K562 (cell line): ENCODE measurements at places on chromosomes 7 and 10. TPM values are rescaled to one million over a fixed set of nuclear protein-coding genes. Genes with fewer than 3 reads are reported as not detected.

GRCh38 chr7:37007691-37008090, 283.4 kb upstream of the AOAH start:
- DNase-seq: no peak

DNA sequence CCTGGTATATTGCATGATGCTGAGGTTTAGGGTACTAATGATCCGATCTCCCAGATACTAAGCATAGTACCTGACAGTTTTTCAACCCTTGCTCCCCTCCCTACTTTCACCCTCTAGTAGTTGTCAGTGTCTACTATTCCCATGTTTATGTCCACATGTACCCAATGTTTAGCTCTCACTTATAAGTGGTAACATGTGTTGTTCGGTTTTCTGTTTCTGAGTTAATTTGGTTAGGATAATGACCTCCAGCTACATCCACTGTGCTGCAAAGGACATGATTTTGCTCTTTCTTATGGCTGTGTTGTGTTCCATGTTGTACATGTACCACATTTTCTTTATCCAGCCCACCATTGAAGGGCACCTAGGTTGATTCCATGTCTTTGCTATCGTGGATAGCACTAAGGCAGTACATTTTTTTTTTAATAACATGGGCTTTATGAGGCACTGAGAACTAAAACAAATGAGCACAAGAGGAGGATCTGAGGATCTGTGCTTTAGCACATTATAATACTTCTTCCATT, 28.1 kb downstream of the ITGB8 start:
- no peak for DNase-seq

Gene KIF11
- 30.1 and 33.0 TPM in 2 replicates for total RNA-seq

DNA sequence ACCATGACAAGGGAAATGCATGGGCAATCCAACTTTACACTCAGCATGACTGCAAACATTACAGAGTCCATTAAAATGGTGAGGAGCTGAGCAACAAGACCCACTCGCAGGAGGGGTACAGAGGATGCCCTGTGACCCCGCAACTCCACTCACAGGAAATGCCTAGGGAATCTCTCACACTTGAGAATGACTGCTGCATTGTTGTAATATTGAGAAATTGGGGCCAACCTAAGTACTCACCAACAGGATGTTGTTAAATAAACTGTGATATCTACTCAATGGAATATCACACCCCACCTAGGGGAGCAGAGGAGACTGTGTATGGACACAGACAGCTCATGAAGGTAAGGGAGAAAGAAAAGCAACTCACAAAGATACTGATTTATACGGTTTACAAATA, 53.4 kb upstream of the CAMK2B start:
- DNase-seq: no peak

DNA sequence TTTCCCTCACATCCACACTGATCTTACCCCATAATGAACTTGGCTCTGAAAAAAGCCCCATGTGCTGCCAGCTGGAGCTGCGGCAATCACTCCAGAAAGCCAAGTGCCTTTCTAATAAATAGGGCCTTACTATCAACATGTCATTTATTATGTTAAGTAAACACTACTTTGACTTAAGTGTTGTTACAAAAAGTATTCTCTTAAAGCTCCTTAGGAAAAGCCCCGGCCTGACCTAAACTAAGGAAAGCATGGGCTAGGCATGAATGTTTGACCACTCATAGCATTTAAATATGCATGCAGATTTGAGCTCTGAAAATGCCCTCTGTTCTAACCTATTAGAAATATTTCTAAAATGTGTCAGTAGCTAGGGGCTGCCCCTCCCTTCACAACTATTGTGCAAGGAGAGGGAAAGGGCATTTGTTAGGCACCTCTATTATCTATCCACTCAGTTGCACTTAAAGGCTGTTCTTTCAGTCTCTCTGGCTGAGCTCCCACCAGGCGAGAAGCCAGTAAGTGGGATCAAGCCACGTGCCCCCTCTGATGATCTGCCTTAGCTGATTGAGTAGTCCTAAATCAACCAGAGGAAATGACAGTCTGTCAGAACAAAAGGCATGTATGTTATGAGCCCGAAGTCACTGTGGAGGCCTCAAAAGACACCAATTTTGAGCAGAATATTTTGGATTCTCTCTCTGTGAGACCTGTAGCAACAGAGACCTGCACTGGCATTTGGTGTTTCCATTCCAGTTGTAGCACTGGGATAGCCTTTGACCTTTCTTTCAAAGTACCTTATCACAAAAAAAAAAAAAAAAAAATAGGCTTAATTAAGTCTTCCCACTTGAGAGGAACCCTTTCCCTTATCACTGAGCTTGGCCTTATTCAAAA, 77.1 kb downstream of the ITGB8 start:
- no peak for DNase-seq

- peak; percentile 99 for DNase-seq
These were observed 14.9 kb downstream of the TRIM56 start for GRCh38 chr7:101099969-101100781.

GRCh38 chr7:38274486-38274885, 1.1 kb upstream of the TARP start:
- no peak for DNase-seq

Gene EPHB6
- 13.2 and 19.1 TPM in 2 replicates for total RNA-seq

Gene SLC16A9
- 1.7 and 2.1 TPM in 2 replicates for total RNA-seq

GRCh38 chr7:94012746-94013145, 8.6 kb upstream of the BET1 start:
- no peak for DNase-seq

Gene NKX2-3
- not detected in 2 replicates for total RNA-seq

- DNase-seq: no peak
These were observed 14.6 kb upstream of the PWWP2B start for GRCh38 chr10:132382231-132382922.

- no peak for DNase-seq
These were observed 74.6 kb downstream of the WAPL start for GRCh38 chr10:86446987-86447386.

Gene CPA2
- 0.84 and 1.2 TPM in 2 replicates for total RNA-seq
